HT-29 (cell line): ENCODE measurements at places on chromosomes 3 and 15. TPM values are rescaled to one million over a fixed set of nuclear protein-coding genes. Genes with fewer than 3 reads are reported as not detected.
A peak's percentile ranks its signal among the peaks of the same experiment; 100 is the strongest.

DNA sequence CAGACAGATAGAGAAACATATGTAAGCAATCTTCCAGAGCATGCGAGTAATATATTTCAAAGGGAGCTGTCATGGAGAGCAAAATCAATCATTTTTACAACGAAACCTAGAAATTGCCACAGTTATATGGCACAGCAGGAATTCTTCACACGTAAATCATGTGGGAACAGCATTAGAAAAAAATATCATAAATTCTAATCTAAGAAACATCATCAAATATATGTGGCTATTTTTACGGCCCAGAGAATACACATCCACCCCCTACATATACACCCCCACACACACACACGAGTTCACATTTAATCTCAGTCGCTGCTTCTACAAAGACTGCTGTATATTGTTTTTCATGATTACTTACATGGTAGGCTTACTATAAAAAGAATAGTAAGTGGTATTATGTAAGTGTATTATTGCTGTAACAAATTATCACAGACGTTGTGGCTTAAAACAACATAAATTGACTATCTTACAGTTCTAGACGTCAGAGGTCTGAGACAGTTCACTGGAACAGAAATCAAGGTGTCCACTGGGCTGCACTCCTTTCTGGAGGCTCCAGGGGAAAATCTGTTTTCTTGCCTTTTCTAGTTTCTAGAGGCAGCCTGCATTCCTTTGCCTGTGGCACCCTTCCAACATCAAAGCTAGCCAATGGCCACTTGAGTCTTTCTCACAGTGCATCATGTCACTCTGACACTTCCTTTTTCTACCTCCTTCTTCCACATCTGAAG lies 363.3 kb downstream of the ULK4 start:
- DNase-seq: no peak

GRCh38 chr15:87599616-87600015 lies 656.9 kb downstream of the NTRK3 start:
- DNase-seq: no peak

The SLC15A2 gene
- total RNA-seq: 0.28 and 2.3 TPM in 2 replicates

DNA sequence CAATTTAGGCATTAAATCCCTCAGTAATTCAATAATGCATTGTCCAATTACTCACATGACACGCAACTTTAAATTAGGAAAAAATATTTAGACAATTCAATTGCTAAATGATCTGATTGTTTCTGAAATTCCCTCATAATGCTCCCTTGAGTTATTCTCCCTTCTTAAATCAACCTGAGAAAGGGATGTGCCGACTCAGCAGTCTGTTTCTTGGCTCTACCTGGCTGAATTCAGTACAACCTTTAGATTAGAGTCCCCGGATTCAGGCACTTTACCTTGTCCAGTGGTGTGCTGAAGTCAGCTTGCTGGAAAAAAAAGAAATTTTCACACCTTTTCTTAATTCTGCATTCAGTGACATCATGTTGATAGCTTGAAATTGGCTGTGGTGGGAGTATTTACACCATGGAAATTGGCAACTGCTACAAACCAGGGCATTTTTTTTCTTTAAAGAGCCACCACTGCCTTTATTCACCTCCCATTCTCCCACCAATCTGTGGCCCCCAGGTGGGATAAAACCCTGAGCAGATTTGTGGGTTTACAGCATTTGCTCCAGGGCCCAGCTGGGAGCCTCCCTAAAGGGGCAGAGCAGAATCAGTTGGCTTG lies 20.9 kb upstream of the LOXL1 start:
- DNase-seq: no peak

- no peak for DNase-seq
These were observed 175.2 kb downstream of the TAFA4 start for GRCh38 chr3:68757157-68757556.

The ISLR2 gene
- not detected in 2 replicates for total RNA-seq

The CSPG4 gene
- 8.9 and 10.7 TPM in 2 replicates for total RNA-seq

The IQCF5 gene
- total RNA-seq: not detected in 2 replicates

DNA sequence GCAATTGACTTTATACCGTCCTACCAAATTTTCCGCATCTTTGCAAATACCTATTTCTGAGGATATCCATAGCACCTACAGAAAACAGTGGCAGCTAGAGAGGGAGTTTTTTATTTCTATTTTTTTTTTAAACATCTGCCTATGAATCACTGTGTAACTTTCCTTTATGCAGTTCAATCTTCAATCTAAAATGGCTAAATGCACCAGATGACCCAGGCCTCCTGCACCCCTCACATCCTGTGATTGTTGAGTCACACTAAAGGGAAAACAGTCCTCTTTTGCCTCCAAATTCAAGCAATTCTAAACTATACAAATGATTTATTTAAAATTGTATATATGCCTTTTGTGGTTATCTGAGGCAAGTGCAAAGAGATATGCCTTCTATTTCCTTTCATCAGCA lies 20.1 kb upstream of the BCL6 start:
- no peak for DNase-seq

The FGF7 gene
- total RNA-seq: not detected in 2 replicates

DNA sequence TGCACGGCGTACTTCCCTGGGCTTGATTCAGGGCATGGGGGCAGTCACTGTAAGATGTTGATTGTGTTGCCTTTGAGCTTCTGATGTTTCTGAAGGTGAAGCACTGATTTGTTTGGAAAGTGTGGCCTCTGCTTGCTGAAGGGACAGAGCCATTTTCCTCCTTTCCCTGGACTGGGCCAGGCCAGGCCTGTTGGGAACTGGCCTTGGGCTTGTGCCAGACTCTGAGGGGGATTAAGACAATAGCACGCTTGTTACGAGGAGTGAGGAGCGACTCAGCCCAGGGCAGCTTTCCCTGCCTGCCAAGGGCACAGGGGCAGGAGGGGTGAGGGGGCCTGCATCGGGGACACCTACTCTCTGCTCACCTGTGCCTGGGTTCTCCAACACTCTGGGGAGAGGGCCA lies 42.9 kb downstream of the LINGO1 start:
- no peak for DNase-seq

GRCh38 chr3:163513149-163513657 lies 1565.1 kb downstream of the SI start:
- DNase-seq: no peak

DNA sequence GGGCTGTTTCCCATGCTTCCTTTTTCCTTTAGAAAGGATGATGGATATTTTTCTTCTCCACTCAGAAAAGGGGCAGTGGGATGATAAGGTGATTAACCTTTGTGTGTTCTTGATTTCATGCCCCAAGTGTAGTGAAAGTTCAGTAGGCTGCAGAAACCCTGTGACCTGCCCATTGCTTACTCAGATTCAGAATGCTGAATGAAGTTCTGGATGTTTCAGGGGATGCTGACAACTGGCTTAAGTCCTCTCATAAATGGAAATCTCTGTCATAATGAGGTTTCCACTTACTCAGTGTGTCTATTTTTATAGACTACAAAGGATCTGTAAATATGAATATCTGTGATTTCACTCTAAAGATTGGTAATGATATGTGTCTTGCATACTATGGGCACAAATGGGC lies 471.3 kb upstream of the TPRG1 start:
- no peak for DNase-seq

DNA sequence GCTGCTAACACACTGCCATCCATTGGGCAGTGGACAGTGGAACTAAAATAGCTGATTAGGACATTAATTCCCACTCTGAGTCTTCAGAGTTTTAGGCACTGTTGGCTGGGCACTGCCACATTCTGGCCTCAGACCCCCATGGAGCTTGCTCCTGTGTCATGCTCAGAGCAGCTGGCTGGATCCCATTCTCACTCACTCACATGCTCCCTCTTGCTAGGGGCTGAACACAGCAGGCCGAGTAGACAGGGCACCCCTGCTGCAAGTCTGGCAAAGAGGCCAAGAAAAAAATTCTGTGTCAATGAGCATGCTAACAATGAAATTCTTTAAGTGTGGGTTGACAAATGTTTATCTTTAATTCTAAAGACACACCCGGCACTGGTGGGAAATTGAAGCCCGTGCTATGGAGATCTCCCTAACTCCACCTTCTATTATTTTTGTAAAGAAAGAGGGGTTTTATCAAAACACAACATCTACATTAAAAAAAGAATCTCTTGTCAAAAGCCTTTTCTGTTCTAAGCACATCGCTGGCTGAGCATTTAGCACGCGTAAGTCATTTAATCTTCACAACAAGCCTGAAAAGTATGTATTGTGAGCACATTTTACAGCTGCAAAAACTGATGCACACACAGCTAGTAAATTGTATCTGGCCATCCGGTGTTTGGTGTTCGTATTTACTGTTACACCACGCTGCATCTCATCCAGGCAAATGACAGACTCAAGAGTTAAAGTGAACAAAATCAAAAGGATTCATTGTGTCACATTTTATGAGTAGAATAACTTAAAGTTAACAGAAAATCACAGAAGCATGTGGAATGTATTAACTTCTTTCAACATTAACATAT lies 362.1 kb downstream of the PLOD2 start:
- DNase-seq: no peak

- DNase-seq: no peak
These were observed 3.7 kb upstream of the LSG1 start for GRCh38 chr3:194675680-194676079.

DNA sequence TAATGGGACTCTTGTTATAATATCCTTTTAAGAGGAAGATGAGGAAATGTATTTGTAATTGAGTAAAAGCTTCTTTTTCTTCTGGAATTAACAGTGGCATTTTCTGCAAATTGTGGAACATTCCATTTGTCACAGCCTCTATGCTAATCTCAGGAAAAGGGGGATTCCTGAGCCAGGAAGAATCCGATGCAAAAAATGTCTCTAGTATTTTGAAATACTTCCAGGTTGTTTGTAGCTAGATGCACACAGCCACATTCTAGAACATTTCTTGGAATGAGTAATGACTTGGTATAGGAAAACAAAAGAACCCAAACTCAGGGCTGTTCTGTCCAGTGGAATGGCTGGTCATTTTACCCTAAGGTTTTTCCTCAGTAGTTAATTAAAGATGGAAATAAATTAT lies 98.5 kb upstream of the SLC2A2 start:
- DNase-seq: no peak

The PRKCI gene
- 33.3 and 37.4 TPM in 2 replicates for total RNA-seq

GRCh38 chr3:115549071-115549470 lies 74.2 kb upstream of the GAP43 start:
- DNase-seq: no peak

DNA sequence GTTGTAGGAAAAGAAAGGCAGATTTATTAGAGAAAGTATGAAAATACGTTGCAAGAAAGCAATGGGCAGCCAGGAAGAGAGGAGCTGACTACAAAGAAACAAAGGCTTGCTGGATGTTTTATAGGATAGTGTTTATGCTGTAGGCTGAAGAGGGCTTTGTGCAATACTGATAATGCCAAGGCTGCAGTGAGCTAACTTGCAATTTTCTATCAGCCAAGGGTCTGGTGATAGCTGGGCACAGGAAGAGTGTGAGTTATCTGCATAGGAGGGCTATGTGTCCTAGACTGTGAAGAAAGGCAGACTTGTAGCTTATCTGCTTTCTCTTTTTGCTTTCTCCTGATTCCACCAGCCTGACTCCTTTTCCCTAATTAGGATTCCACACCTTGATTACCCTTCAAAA lies 51.3 kb upstream of the OSBPL11 start:
- no peak for DNase-seq

- no peak for DNase-seq
These were observed 304.9 kb downstream of the FGF12 start for GRCh38 chr3:192422321-192422996.

GRCh38 chr3:127821394-127821793 lies 921 bp downstream of the MGLL start:
- peak; percentile 64 for DNase-seq

The SOX14 gene
- not detected in 2 replicates for total RNA-seq

The PARP15 gene
- total RNA-seq: not detected in 2 replicates

The TF gene
- 0.03 TPM in 1 of 2 replicates, not detected in the other for total RNA-seq

The OR5H2 gene
- total RNA-seq: not detected in 2 replicates

GRCh38 chr3:183178512-183178832 lies 15.9 kb upstream of the LAMP3 start:
- no peak for DNase-seq

The SH2D7 gene
- 0.05 TPM in 1 of 2 replicates, not detected in the other for total RNA-seq

- no peak for DNase-seq
These were observed 63.1 kb downstream of the VGLL4 start for GRCh38 chr3:11580645-11581044.

GRCh38 chr15:73578026-73578425 lies 55.2 kb downstream of the NPTN start:
- no peak for DNase-seq

The SLC49A4 gene
- 9.9 and 13.8 TPM in 2 replicates for total RNA-seq

- DNase-seq: peak; percentile 84
These were observed at the start of gene SNX33 for GRCh38 chr15:75647370-75648155. Gene SNX33, plus strand, starts transcription at chr15:75647912. Its CDS starts 1,191 bp downstream, at chr15:75649103.

- no peak for DNase-seq
These were observed 14.7 kb upstream of the AMOTL2 start for GRCh38 chr3:134388788-134389485.

DNA sequence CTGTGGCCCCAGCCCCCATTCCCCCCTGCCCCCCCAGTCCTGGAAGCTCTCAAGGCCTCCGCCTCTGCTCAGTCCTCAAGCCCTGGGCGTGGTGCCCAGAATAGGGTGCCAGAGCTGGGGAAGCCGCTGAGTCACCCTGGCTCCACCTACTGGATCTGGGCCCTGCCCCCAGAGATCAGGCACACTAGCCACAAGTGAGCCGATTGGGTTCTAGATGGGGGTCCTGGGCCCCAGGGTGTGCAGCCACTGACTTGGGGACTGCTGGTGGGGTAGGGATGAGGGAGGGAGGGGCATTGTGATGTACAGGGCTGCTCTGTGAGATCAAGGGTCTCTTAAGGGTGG lies 5.7 kb downstream of the EIF4G1 start:
- DNase-seq: peak; percentile 91
